Upper lobe of left lung (tissue), 6 donors: ENCODE measurements at places on chromosomes 4 and X.

GRCh38 chrX:39729981-39730661 lies 367.6 kb downstream of the BCOR start:
- DNase-seq, result no peak

- no peak for DNase-seq
Observed at GRCh38 chr4:126647756-126648397, 984.9 kb upstream of the INTU start.

GRCh38 chr4:39543034-39543433 lies 15.8 kb upstream of the UGDH start:
- DNase-seq, result no peak

- no peak for DNase-seq
Observed at GRCh38 chr4:176261481-176261880, 7.5 kb downstream of the ASB5 start.

GRCh38 chr4:137705171-137705783 lies 173.0 kb upstream of the PCDH18 start:
- no peak for DNase-seq

DNA sequence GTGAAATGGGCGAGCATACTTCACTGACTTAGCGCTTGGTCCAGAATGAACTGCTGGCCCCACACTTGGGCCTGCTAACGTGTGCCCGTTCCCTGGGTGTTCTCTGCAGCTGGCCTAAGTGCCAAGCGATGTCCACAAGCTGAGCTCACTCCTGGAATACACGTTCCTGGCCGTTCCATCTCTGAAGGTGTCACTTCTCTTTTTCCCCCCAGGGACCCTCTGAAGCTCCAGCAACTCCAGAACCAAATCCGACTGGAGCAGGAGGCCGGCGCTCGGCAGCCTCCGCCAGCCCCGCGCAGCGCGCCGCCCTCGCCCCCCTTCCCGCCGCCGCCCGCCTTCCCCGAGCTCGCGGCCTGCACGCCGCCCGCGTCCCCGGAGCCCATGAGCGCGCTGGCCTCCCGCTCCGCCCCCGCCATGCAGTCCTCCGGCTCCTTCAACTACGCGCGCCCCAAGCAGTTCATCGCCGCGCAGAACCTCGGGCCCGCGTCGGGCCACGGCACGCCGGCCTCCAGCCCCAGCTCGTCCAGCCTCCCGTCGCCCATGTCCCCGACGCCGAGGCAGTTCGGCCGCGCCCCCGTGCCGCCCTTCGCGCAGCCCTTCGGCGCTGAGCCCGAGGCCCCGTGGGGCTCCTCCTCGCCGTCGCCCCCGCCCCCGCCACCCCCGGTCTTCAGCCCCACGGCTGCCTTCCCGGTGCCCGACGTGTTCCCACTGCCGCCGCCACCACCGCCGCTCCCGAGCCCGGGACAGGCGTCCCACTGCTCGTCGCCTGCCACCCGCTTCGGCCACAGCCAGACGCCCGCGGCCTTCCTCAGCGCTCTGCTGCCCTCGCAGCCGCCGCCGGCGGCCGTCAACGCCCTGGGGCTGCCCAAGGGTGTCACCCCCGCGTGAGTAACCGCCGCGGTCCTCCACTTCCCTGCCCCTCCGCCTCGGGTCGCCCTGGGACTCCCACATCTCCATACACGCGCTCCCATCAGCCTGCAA lies 132.3 kb downstream of the CBR4 start:
- DNase-seq, result peak; percentile 92

- no peak for DNase-seq
Observed at GRCh38 chrX:44937606-44938005, 64.6 kb downstream of the KDM6A start.

DNA sequence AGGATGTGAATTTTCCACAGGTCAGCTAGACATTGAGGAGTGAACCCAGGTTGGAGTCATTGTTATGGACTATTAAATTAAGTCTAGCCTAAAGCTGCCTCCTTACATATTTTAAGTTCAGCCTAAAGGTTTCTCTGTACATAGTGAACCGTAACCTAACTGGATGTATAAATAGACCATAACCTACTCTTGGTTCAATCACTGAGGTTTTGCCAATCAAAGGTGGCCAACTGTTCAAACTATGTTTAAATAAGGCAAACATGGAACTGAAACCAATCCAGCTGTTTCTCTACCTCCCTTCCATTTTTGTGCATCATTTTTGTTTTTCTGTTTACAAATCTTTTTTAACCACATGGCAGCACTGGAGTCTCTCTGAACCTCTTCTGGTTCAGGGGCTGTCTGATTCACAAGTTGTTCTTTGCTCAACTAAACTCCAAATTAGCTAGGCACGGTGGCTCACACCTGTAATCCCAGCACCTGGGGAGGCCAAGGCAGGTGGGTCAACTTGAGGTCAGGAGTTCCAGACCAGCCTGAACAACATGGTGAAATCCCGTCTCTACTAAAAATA lies 43.9 kb upstream of the SFRP2 start:
- DNase-seq, result no peak

- no peak for DNase-seq
Observed at GRCh38 chrX:40527543-40527942, 53.2 kb upstream of the ATP6AP2 start.

DNA sequence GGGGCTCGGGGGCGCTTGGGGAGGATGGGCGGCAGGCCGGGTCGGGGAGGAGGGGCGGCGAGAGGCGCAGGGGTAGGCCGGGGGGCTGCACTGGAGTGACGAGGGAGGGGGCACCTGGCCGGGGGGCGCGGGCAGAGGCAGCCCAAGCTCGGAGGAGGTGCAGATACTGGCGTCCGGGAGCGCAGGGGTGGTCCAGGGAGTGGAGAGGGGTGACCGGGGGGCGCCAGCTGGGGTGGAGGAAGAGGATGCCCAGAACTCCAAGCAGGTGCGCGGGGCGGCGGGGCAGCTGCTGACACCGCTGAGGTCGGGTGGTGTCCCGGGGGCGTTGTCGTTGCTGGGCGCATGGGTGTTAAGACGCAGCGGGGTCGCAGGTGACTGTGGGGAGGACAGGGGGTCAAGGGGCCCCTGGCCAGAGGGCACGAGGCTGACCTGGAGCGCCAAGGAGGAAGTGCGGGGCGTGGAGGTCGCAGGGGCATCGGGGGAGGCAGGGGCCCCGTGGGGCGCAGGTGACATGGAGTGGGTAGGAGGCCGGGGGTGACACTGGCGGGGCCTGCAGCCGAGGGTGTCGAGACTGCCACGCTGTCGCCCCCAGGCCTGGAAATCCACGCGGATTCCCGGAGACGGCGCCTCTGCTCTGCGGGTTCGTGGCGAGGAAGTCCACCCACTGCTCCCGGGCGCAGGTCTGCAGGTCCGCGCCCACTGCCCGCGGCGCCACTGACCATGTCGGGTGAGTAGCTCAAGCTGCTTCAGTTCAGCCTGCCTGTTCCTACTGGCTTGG lies 928 bp downstream of the GYG2 start:
- DNase-seq, result peak; percentile 59

DNA sequence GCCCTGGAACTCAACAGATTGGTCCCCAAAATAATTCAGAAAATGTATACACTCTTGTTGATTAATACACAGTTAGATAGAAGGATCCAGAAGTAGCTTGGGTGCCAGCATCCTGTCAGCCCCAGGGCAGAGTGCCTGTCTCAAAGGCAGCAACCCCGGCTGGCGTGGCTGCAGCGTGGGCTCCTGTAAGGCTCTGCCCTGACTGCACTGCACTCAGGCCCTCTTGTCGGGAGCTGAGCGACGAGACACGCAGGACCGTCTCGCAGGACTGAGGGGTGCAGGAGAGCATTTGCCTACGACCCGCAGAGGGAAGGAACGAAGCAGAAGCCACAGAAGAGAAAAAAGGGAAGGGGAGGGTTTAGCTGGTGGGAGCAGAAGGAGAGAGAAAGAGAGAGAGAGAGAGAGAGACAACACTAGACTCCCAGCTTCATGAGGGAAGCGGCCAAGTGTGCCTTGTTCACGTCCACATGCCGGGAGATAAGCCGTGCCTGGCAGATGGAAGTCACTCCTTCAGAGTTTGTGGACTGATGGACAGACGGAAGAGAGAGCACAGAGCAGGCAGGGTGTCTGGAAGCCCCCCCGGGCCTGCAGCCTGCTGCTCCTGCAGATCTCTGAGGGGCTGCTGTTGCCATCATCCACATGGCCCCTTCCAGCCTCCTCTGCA lies 38.7 kb upstream of the HELT start:
- DNase-seq, result peak; percentile 51

GRCh38 chr4:43932448-43932847 lies 516.2 kb downstream of the KCTD8 start:
- DNase-seq, result no peak

DNA sequence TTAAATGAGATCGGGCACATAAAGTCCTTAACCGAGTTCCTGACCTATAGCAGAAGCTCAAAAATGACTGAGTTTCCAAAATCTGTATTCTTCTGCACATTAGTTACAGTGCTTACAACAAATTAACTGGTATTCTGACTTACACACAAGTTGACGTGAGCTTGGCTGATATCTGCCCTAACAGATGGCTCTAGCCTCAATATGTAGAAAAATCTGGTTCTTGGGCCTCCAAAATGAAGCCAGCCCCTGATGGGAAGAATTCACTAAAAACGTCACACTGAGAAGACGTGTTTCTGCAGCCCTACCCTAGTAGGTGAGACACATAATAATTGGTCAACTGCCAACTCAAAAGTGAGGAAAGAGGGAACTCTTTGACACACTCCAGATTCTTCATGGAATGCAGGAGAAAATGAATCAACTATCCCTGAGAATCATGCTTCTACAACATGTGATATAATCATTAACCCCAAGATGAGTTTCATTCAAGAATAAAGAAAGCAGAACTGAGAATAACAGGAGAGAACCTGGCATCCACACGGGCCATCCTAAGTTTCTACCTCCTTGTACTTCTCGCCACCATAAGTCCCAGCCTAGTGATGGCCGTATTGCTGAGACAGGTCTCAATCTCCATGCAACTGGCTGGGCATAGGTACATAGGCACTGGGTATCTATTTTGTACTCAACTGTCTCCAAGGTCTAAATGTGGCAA lies 8.2 kb downstream of the STX18 start:
- no peak for DNase-seq

- no peak for DNase-seq
Observed at GRCh38 chrX:19990151-19990555, 708 bp downstream of the BCLAF3 start.

DNA sequence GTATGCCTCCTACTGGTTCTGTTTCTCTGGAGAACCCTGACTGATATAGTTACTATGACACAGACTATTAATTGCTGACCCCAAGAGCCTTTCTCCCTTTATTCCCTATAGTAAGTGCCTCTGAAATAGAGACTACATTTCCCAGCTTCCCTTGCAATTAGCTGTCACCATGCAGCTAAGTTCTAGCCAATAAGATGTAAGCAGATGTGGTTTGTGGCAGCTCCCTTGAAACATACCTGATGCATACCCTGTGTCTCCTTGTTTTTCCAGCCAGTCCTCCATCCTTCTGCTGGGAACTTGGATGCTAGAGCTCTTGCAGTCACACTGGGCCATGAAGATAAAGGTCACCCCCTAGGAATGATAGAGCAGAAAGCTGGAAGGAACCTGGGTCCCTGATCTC lies 9.7 kb upstream of the TMEM165 start:
- DNase-seq, result no peak

GRCh38 chrX:1452516-1453394 lies at the start of gene ASMTL:
Gene ASMTL, minus strand, starts transcription at chrX:1452909. Its CDS starts 69 bp downstream, at chrX:1452840.
- peak; percentile 100 for DNase-seq

GRCh38 chr4:149630064-149630463 lies 185.6 kb downstream of the IQCM start:
- no peak for DNase-seq

DNA sequence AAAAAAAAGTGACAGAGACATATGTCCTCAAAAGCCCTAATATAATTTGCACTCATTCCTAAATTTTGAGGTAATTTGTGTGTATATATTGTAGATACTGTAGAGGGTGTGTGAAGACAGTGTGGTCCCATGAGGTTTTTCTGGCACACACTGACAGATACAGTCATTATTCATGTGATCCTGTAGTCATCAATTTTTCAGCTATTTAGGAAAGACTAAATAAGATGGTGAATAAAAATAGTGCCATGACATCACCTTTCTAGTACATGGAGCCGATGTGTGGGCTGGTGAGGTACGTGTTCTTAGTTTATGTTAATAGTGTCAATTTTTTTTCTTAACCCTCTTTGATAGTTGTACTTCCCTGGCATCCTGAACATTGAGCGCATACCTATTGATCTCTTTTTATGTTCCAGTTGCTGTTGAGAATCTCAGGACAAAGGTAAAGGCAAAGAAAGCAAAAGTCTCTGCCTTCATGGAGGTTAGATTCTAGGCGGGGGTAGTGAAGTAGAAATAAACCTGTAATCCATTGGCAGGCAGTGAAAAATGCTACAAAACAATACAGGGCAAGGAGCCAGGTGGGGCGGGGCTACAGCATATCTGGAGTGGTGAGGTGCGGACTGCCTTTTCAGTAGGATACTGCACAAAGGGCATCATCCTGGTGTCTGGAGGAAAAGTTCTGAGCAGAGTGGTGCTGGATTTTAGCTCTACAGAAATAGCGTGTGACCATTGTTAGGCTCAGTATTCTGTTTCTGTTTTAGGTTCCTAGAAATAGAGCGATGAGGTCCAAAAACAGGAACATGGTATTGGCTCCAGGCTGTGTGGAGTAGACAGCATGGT lies 93.8 kb downstream of the ARHGAP10 start:
- no peak for DNase-seq

DNA sequence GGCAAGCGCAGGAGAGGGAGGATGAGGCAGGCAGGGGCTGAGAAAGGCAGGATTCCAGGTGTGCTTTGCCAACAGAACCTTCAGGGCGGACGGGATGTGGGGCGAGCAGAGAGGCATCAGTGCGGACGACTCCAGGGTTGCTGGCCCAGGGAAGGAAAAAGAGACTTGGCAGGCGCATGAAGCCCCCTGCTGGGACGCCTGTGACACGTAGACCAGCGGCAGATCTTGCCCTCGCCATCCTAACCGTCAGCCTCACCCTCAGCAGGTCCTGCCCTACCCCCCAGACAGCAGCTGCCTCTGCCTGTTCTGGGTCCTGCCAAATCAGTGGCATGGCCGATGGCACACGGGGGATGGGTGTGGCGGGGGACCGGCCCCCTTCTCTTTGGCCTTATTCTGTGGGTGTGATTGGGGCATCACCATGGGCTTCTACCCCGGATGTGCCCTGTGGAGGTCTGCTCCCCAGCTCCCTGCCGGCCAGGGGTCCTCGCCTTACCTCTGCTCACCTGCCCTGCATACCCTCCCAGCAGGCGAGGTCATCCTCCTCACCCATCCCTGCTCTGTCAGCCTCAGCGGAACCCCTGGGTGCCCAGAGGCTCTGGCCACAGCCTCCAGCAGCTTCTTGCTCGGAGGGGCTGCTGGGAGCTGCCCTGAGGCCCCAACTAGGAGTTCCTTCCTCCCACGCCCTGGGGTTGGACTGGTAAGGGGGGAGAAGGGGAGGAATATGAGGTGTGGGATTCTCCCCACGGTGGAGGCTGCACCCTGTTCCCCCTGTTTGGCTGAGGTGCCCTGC lies 2.9 kb upstream of the SH3BP2 start:
- no peak for DNase-seq

GRCh38 chr4:126906466-126906865 lies 726.3 kb upstream of the INTU start:
- no peak for DNase-seq

GRCh38 chrX:71953946-71954345 lies 43.3 kb downstream of the NHSL2 start:
- DNase-seq, result no peak

GRCh38 chr4:172357006-172357540 lies 543.9 kb downstream of the GALNTL6 start:
- DNase-seq, result no peak
